Bronchial epithelial cell (primary cell): ENCODE measurements at places on chromosomes 7 and 10. TPM values are rescaled to one million over a fixed set of nuclear protein-coding genes. Genes with fewer than 3 reads are reported as not detected.

The TBC1D12 gene
- total RNA-seq = 10.8 and 11.3 TPM in 2 replicates

DNA sequence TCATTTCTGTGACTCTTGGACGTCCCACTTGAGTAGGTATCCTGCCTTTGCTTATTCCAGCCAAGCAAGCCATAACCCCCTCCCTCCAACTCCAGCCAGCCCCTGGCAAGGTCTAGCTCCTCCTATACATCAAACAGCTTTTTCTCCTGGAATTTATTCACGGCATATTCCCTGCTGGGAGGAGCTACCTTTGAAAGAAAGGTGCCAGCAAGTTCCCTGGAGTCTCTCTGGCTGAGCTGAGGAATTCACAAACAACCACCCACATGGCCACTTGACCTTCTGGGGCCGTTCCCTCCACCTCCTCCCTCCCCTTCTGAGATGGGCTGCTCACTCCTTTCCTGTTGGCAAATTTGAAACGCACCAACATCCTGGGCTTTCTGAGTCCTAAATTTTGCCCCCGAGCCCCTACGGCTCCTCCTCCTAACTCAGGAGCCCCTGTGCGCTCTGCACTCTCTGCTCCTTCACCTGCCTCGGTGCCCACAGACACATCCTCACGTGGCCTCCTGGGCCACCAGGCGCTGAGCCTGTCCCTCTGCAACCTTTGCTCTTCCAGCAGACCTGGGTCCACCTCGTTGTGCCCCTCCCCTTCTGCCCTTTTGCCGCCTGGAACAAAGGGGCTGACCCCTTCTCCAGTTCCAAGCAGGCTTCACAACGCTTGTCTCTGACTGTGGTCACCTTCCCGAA is 48.0 kb downstream of the HSPA12A start:
- DNase-seq = no peak

The COL26A1 gene
- total RNA-seq = not detected in 2 replicates

DNA sequence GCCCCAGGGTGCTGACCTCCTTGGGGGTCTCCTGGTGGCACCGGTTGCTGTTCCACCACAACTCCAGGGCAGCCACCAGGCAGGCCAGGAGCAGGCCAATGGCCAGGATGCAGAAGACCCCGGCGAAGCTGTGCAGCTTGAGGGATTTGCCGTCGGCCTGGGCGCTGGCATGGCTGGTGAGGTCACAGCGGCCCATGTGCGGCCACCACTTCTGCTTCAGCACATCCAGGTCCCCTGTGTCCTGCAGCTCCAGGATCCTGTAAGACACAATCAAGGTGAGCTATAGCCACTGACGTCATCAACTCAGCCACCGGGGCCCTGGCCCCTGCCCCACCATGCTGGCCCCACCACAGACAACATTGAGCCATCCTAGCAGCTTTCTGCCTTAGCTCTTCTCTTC is 753.2 kb downstream of the GRID1 start:
- no peak for DNase-seq

GRCh38 chr10:4004144-4004543 is 219.1 kb upstream of the KLF6 start:
- DNase-seq = no peak

GRCh38 chr7:115410434-115410820 is 488.5 kb downstream of the MDFIC start:
- DNase-seq = no peak

GRCh38 chr10:52785418-52785817 is 12.8 kb upstream of the MBL2 start:
- peak; percentile 43 for DNase-seq

- DNase-seq = no peak
Measured at GRCh38 chr10:119166118-119166500, 595 bp upstream of the SFXN4 start.

The SLC18A2 gene
- not detected in 2 replicates for total RNA-seq

The ANKRD26 gene
- total RNA-seq = 2.9 and 4.7 TPM in 2 replicates

GRCh38 chr7:107999779-108000560 is 3.0 kb downstream of the LAMB1 start:
- peak; percentile 61 for DNase-seq

GRCh38 chr10:3014968-3015367 is 52.4 kb upstream of the PFKP start:
- DNase-seq = no peak

GRCh38 chr7:50317697-50318669 is 13.5 kb downstream of the IKZF1 start:
- DNase-seq = no peak

DNA sequence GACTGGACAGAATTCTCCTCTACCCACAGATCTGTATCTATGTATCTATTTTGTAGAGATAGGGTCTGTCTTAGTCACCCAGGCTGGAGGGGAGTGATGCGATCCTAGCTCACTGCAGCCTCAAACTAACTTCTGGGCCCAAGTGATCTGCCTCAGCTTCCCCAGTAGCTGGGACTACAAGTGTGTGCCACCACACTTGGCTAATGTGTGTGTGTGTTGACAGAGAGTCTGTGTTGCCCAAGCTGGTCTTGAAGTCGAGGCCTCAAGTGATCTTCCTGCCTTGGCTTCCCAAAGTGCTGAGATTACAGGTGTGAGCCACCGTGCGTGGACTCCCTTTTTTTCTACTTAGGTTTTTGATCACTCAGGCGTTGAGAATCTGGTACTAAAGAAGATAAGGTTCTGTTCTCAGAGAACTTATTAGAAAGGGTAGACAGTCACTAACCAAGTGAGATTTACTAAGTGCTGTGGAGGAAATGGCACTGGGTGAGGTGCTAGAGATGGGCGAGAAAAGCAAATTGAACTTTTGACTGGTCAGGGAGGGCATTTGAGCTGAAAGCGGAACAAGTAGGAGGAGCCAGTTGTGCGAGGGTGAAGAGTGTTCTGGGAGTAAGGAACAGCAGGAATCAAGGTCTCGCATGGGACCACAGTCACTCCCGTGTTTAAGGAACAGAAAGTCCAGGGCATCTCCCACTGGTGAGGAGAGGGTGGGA is 18.0 kb downstream of the NDUFB2 start:
- no peak for DNase-seq

DNA sequence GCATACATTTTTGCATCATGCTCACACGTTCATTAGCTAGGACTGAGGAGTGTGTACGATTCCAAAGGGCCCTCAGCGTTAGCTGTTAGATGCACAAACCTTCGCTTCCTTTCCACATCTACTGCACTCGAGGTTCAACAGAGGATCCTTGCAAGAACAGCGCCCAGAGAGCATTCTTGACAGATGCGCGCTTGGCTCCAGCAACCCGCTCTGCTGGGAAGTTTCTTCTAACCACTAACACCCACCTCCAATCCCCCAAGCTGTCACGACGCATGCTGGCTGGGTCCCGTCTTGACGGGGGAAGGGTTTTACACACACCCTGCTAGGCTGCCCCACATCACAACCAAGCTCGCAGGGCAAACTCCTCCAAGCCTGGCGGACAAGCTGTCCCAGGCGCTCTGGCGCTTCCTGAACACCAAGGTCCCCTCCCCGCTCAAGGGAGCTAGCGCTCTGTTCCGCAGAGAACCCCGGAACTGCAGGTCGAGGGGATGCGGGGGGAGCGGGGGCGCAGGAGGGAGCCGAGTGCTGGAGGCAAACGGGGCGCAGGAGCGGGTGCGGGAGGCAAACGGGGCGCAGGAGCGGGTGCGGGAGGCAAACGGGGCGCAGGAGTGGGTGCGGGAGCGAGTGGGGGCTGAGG is 653 bp upstream of the ADRB1 start:
- peak; percentile 25 for DNase-seq

DNA sequence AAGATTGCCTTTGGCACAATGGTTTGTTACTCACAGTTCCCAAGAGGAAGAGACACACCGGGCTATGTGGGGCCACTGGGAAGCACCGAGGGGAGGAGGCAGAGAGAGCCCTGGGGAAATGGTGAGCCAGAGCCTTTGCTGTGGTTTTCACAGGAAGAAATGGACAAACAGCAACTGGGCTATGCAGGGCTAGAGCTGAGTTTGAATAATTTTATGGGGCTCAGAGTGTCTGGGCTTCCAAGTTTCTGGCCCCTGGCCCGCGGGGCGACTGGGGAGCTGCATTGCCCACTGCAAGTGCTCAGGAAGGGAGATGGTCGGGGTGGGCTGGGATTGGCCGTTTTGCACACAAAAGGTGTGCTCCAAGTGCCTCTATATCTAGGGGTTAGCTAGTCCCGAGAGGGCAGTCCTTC is 92.6 kb downstream of the CHST15 start:
- peak; percentile 56 for DNase-seq

The ADGRA1 gene
- total RNA-seq = not detected in 2 replicates

- DNase-seq = peak; percentile 26
Measured at GRCh38 chr10:36048236-36048635, 406.1 kb upstream of the FZD8 start.

GRCh38 chr10:14554491-14555205 is 220.0 kb downstream of the FAM107B start:
- peak; percentile 89 for DNase-seq

- DNase-seq = no peak
Measured at GRCh38 chr10:132270721-132271457, 36.9 kb downstream of the STK32C start.

- DNase-seq = peak; percentile 86
Measured at GRCh38 chr10:13787015-13787421, 200.3 kb downstream of the PRPF18 start.

DNA sequence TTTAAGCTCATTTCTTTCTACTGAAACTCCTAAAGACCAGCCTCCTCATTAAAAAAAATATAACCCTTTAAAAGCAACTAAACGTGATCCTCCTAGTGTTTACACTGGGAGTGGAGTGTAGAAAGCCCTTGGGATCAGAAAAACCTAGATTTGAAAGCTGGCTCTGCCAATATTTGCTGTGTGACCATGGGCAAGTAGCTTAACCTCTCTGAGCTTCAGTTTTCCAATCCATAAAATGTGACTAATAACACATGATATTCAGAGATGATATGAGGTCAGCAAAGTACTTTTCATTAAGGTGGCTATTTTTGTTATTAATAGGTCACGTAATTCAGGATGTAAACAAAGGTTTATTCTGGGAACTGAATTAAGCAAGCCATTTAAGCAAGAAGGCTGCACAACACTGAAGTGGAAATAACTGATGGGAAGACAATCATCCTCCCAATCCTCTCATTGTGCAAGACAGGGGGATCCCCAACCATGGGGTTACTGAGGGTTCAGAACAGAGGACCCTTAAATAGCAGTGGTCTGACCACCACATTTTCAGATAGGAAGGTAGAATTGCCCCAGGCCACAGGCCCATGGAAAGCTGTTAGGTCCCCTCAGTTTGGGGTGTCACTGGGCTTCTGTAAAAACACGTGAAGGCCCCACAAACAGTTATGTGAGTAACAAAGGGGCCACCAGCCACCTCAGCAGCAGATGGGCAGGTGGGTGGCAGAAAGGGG is 49.1 kb upstream of the EEPD1 start:
- DNase-seq = no peak

DNA sequence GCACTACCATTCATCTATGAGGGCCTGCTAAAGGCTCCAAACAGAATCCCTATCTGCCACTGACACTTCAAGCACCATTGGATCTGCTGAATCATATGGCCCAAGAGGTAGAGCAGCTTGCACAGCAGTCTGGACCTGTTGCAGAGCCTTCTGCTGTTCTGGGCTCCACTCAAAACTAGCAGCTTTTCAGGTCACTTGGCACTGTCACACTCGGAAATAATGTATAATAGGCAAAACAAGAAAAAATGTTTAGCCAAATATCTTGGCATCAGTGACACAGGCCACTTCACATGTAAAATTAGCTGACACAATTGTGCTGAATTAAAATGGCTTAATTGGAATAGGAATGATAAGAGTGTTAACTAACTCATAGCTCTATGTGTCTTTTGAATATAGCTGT is 1182.9 kb upstream of the LRRTM3 start:
- DNase-seq = no peak

The HMX3 gene
- 0.13 TPM in 1 of 2 replicates, not detected in the other for total RNA-seq

- DNase-seq = no peak
Measured at GRCh38 chr7:152103691-152104090, 78.2 kb downstream of the GALNT11 start.

GRCh38 chr10:129120441-129120840 is 346.6 kb upstream of the MGMT start:
- DNase-seq = no peak

- DNase-seq = peak; percentile 79
Measured at GRCh38 chr10:63763744-63764143, 242.5 kb downstream of the REEP3 start.

- no peak for DNase-seq
Measured at GRCh38 chr10:71554671-71555070, 158.0 kb downstream of the CDH23 start.

- no peak for DNase-seq
Measured at GRCh38 chr10:113921561-113922370, 67.3 kb downstream of the NHLRC2 start.

DNA sequence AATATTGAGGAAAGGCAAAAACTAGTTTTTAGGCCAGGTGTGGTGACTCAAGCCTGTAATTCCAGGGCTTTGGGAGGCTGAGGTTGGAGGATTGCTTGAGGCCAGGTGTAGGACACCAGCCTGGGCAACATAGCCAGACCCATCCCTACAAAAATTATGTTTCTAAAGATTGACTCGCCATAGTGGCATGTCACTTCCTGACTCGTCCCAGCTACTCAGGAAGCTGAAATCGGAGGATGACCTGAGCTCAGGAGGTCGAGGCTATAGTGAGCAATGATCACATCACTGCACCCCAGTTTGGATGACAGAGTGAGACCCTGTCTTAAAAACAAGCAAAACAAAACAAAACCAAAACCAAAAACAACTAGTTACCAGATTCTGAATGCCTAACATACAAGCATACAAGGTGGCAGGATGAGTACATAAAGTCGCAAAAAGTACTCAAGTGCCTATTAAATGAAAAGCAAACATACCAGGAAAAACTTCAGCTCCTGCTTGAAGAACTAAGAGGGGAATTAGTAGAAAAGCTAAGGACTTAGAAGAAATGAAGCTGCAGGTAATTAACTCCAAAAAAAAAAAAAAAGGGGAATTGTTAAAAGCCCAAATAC is 14.1 kb downstream of the ZNF398 start:
- DNase-seq = peak; percentile 35

- no peak for DNase-seq
Measured at GRCh38 chr10:36269222-36269621, 627.1 kb upstream of the FZD8 start.

DNA sequence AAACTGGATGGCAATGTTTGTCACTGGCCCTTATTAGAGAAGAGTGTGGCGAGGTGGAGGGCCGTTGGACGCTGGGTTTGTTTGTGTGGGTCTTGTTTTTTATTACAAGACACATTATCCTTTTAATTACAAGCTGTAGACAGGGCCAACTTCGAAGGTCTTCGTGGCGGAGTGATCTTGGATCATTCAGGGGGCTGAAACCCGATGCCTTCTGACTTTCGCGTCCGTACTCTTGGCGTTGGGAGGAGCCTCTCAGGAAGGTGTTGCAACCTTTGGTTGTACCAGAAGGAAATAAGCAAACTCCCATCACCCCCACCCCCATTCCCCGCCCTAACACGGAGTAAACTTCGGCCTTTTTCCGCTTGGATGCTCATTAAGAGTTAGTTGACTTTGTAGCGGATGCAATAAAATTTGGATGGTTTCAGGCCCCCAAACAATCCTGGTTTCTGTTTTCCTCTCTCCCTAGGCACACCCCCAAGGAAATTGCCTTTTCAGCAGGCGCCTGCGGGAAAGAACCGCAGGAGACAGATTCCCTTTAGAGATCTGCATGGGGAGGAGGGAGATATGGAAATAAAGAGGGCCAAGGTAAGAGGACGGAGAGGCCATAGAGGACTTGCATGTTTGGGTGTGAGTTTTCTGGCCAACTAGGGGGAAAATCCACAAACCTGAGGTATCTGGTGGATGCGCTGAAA is 294.5 kb upstream of the NFE2L3 start:
- peak; percentile 70 for DNase-seq

The WDR86 gene
- 0.13 and 0.79 TPM in 2 replicates for total RNA-seq

- no peak for DNase-seq
Measured at GRCh38 chr10:123997013-123997412, 96.4 kb downstream of the CHST15 start.

The SEMA3C gene
- total RNA-seq = 147 and 178 TPM in 2 replicates
